CD4-positive, alpha-beta T cell treated with Interleukin-17A for 1 hour (primary cell): ENCODE measurements at places on chromosomes 1 and 21.
A peak's percentile ranks its signal among the peaks of the same experiment; 100 is the strongest.

DNA sequence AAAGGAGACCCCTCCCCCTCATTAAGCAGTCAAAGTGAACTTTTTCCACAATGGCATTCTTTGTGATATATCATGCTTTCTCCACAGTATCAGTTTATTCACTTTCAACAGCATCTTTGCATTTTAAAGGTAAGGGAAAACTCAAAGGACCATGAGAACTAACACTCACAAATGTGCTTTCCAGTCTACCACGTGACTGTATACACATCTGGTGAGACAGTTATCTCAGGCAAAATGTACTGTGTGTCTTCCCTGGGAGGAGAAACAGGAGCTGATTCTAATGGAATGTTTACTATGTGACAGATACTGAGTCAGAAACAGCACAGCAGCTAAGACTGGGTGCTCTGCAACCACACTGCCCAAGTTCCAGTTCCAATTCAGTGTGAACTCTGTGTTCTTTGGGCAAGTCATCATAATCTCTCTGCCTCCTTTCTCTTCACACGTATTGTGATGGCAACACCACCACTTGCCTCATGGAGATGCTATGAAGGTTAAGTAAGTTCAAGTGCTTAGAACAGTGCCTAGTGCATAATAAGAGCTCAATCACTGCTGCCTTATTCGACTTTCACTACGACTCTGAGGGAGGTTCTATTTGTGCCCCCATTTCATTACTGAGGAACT lies 79.0 kb downstream of the SLC45A1 start:
- peak; percentile 27 for DNase-seq

GRCh38 chr1:192977089-192977706 lies 82.0 kb downstream of the UCHL5 start:
- DNase-seq = no peak

DNA sequence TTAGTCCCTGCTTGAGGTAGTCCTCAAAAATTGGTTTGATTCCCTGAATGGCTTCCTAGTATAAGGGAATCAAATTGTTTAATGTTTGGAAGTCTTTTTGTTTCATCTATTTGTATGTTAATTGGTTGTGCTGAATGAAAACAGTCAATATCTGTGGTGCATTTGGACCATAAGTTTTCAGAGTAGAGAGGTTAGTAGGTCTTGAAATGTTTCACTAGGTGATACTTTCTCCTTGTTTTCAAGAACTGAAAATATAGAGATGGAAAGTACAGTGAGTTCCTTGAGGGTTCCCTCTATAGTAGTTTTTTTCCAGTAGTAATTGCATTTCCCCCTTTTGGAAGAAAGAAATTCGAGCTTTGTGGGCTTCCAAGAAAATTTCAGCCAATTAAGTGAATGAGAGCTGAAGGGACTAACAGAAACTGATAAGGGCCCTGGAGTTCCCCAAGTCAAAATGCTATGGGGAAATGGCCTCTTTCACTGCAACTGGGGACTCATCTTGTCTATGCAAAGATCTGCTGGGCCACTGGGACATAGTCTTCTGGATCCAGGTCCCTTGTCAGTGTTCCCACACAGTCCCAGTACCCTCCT lies 18.6 kb upstream of the CEP350 start:
- no peak for DNase-seq

DNA sequence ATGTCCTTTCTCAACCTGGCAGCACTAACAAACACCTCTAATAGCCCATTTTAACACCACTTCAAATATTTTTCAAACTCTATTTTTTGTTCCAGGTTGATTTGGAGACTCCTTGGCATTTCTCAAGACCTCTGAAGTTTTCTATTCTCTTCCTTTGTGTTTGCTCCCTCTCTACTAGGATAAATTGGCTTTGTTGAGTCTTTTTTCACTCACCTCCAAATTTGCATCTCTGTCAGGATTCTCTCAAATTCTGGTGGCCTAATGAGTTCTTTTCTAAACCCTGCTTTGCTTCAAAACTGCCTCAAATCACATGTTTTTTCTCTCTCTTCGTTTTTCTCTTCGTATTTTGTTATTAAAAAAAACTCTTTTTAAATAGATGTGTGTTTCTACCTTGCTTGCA lies 582.2 kb upstream of the ADGRL4 start:
- DNase-seq = no peak

GRCh38 chr1:109931911-109932636 lies 21.4 kb downstream of the CSF1 start:
- no peak for DNase-seq

DNA sequence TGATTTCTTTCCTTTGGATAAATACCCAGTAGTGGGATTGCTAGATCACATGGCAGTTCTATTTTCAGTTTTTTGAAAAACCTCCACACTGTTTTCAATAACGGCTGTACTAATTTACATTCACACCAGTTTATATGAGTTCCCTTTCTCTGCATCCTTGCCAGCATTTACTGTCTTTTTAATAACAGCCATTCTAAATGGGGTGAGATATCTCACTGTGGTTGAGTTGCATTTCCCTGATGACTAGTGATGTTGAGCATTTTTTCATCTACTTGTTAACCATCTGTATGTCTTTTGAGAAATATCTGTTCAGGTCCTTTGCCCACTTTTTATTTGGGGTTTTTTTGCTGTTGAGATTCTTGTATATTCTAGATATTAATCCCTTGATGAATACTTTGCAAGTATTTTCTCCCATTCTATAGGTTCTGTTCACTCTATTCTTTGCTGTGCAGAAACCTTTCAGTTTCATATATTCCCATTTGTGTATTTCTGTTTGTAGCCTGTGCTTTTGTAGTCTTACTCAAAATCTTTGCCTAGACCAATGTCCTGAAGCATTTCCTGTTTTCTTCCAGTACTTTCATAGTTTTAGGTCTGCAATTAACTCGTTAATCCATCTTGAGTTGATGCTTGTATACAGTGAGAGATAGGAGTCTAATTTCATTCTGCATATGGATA lies 7.3 kb downstream of the HENMT1 start:
- peak; percentile 39 for DNase-seq

GRCh38 chr1:239816081-239816782 lies 275.5 kb upstream of the FMN2 start:
- no peak for DNase-seq

GRCh38 chr1:190320952-190321351 lies 156.7 kb downstream of the BRINP3 start:
- no peak for DNase-seq

- peak; percentile 21 for DNase-seq
These were observed 33.8 kb upstream of the RPL11 start for GRCh38 chr1:23657659-23658275.
